Activated T-helper 1 cell treated with Interleukin-2 at 50 U/mL for 16 hours (primary cell): ENCODE measurements at places on chromosomes 11 and 22.

GRCh38 chr11:115085461-115086210 is 407.3 kb downstream of the NXPE2 start:
- no peak for DNase-seq

GRCh38 chr22:25623310-25623734 is 58.8 kb downstream of the GRK3 start:
- no peak for DNase-seq

GRCh38 chr11:8739309-8739793 is 56.8 kb downstream of the RPL27A start:
- DNase-seq: no peak

GRCh38 chr11:27427183-27427980 is 45.2 kb downstream of the LGR4 start:
- no peak for DNase-seq

DNA sequence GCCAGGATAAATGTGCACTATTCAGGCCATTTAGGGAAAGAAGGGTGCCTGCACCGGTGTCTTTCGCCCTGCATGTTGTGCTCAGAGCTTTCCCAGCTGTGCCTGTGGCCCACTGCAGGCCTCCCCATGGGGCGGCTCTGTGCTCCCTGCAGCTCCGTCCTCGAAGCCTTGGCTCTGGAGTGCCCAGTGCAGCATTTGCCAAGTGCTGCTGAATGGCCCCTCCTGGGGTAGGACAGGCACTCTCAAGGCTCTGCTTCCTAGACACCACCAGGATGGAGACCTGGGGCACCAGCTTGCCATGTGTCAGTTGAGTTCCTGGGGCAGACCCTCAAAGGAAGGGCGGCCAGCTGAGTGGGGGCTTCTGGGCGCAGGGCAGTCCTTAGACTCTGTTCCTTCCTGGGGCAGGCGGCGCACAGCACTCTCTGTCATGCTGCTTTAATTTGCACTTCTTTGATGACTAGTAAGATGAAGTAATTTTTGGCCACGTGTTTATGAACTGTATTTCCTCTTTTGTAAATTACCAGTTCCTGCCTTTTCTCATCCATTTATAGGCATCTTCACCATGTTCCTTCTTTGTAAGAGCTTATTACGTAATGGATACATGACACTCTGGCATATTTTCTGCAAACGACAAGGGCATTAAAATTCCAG is 32.1 kb upstream of the GNB1L start:
- no peak for DNase-seq

- no peak for DNase-seq
These were observed 76.5 kb downstream of the TMPRSS5 start for GRCh38 chr11:113629562-113629961.

- no peak for DNase-seq
These were observed 257.3 kb upstream of the ISX start for GRCh38 chr22:34808618-34809017.

DNA sequence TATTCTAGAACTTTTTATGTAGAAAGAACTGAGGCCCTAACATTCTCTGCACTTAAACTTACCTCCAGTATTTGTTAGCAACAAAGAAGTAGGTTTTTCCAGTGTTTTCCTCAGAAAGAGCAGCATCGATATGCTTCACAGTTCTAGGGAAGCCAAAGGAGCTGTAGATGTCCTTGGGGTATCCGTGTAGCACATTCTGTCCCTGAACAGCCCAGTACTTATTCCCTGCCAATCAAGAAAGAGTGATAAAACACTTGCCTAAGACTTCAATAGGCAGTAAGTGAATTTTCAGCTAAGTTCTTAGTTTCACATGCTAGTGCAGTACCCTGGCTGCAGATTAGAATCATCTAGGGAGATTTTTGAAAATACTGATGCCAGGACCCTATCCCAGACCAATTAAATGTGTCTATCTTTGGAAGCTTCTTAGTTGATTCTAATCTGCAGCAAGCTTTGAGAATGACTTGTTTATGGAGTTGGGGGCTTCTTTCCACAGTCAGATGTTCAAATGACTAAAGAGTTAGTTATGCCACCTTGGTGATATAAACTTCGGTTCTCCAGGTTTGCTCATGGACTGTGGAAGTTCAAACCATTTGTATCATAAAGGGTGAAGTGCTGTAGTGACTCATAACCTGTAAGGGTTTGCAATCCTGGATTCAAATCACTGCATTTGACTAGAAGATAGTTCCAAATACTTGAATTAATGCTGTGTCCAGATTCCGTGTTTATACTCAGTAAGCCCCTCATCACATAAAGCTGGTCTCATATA is 6.5 kb downstream of the MMP1 start:
- DNase-seq: no peak

GRCh38 chr11:119210050-119210449 is 3.9 kb downstream of the CBL start:
- DNase-seq: no peak

GRCh38 chr11:62411524-62411923 is 7.3 kb upstream of the SCGB1A1 start:
- no peak for DNase-seq

DNA sequence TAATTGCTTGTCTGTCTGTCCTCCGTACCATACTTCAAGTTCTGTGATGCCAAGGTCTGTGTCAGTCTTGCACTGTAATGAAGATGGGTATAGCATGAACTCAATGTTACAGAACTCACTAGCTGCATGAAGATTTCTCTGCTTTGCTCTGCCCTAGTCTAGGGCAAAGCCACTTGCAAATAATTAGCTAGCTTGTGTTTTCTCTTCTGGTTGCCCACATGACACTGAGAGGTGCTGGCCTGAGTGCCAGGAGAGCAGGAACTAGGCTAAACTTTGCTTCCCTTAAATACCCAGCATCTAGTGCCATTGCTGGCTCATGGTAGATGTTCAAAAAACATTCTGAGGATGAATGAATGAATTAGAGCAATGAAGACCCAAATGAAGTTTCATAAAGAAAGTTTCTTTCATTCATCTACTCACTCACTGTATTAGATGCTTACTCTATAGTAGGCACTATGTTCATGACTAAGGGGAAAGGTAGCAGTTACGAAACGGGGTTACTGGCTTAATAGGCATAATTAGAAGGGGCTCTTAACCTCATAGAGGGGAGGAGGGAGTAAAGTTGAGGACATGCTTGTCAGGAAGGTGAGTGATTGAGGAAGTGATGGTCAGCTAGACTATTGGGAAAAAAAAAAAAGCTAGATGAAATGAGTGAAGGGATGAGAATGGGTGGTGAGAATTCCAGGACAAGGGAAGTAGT is 4.4 kb upstream of the ENDOD1 start:
- no peak for DNase-seq

DNA sequence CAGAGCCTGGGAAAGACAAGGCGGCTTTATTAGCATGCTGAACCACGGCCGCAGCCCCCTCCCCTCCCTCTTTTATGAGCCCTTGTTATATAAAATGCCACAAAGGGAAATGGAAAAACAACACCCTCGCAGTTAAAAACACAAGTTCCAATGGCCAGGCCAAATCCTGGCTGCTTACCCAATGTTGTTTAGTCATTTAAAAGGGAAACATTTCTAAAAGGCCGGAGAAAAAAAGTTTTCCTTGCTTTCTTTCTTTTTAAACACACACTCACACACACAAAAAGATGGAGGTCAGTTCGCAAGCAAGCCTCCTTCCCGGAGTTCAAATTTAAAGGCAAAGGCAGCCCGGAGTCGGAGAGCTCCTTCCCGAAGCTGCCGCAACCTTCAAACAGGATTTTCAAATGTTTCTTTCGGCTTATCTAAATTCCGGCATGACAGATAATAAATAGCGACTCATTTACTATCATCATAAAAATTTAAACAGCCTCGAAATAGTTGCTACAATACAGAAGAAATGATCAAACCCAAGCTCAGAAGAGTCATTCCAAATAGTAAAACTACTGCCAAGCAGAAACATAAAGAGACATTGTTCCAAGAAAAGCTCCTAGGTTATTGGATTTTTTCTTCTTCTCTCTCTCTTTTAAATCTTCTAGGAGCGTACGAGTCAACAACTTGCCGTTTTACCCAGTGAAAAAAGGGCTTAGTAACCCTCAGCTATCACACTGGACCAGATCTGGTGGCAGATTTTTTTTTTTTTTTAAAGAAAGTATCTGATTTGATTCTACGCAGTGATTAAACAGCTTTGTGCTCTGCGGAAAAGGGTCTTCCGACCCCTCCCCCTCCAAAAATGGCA is 3.5 kb downstream of the PHF21B start:
- DNase-seq: no peak

DNA sequence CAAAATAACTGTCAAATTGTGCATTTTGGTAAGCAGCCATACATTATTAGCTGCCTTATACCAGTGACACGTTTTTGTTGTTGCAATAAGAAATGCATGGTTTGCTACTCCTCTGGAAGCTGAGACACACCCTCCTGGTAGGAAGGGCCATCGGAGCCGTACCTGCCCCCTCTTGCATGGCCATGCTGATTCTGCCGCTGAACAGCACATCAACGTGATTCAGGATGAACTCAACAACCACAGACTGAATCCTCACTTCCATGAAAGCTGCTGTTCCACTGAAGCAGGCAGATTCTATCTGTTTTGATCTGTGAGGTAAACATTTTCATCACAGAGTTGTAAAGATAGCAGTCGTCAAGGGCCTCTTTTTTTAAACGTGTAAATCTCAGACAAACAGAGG is 38.6 kb upstream of the TP53AIP1 start:
- no peak for DNase-seq

GRCh38 chr11:16806791-16807190 is 68.3 kb downstream of the C11orf58 start:
- DNase-seq: no peak

- DNase-seq: peak; percentile 50
These were observed 1.9 kb downstream of the POLD4 start for GRCh38 chr11:67351275-67352005.

DNA sequence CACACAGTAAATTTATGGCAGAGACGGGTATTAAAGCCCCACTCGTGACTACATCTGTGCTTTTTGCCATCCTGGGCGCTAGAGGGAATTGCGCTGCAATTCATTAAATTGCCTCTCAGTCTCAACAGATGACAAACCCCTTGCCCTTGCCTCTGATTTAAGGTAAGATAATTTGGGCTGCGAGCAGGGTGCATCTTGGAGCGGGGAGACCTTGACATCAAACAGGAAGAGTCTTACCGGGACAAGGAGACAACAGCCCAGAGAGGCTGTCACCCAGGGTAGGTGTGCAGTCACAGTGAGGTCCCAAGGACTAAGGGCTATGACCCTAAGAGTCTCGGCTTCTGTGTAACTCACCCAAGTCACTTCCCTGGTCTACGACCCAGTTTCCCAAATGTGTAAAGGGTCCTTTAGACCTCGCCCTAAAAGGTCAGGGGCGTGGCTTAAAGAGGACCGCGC is 449 bp upstream of the TOM1 start:
- DNase-seq: no peak

DNA sequence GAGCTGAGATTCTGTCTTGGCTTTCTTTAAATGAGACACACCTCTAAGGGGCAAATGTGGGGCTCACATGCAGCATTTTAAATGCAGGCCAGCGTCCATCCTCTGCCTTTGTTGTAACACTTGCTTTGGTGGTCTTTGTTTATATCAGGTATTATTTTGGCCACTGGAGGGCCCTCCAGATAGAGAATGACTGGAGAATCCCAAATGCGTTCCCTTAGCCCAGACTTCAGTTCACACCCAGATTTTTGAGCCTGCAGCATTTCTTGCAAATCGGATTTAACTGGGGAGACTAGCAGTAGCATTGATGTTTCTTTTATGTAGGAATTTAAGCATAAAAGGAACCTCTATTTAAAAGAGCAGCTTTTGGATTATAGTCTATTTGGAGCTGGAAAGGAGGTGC is 200.2 kb upstream of the SORL1-AS1 start:
- no peak for DNase-seq

DNA sequence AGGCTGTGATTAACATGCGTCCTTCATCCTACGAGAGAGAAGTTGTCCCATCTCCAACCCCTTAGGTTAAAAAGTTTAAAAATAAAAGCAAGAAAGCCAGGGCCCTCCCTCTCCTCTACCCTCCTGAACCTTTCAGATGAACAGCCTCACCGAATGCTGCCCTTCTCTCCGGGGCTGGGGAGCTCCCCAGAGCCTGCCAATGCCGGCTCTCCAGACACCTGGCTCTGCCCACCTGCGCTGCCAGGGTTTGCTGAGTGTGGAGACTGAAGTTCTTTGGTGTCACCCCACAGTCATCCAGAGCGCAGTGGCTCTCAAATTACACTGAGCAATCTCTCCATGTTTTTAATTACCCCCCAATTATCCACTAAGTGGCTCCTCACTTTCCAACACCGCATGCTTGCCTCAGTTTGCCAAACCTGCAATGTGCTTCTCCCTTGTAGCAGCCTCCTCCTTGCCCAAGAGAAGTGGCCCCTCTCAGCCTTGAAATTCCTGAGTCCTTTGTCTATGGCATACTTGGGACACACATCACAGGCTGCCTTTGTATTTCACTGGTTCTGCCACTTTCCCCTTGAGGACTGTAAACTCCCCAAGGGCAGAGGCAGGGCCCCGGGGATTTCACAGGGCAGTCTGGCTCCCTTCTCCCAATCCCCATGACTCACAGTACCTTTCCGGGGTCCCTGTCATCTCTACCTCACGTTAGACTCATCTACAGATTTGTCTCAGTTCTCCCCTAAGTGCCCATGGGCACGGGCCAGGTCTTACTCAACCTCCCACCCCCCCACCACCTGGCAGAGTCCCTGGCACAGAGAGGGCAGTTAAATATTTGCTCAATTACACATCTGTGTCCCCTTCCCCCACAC is 2.0 kb downstream of the MYH9 start:
- peak; percentile 35 for DNase-seq

- no peak for DNase-seq
These were observed 7.6 kb upstream of the CDC42EP1 start for GRCh38 chr22:37552524-37553163.

GRCh38 chr11:134527382-134528243 is 115.6 kb upstream of the B3GAT1 start:
- no peak for DNase-seq

GRCh38 chr11:849104-849824 is 6.6 kb downstream of the TSPAN4 start:
- no peak for DNase-seq

DNA sequence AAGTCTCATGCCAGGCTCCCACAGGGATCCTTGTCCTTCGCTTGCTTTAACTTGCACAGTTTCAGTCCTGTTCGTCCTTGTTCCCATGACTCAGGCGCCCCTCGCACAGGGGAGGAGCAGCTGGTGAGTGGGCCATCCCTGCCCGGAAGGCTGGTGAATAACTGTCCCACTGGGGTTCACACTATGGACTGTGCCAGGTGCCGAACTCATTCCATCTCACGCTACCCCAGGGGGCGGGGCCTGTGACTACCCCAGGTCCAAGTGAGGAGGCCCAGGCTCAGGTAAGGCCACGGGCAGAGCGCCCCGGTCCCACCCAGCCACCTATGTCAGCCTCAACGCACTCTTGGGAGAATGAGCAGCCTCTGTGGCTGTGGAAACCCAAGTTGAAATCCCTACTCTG is 7.2 kb upstream of the CARD10 start:
- DNase-seq: no peak
